ENCODE measurements at places on chromosomes 2 and 18. TPM values are rescaled to one million over a fixed set of nuclear protein-coding genes. Genes with fewer than 3 reads are reported as not detected.

MBD1 gene
- 59.6 TPM for total RNA-seq

POLR1A gene
- 13.6 TPM for total RNA-seq

PID1 gene
- total RNA-seq: 0.58 TPM

LHCGR gene
- total RNA-seq: 2.8 TPM

UPP2 gene
- total RNA-seq: not detected

KANSL1L gene
- 14.2 TPM for total RNA-seq

Measured in motor neuron (in vitro differentiated cells).